ENCODE measurements at places on chromosomes 3 and 15.

DNA sequence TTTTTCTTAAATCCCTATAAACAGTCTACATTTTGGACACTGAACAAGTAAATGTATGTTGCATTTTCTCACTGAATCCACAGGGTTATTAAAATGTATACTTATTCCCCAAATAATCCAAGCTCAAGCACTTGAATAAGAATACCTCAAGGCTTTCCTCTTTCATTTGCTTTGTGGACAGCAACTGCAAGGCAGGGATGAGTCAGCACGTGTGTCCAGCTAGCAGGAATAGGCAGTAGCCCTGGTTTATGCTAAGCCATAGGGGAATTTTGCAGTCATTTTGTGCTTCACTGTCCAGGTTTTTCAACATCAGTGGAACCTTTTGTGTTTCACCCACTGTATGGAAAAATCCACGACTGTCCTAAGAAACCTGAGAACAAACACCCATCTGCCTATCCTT, 96.7 kb upstream of the KCNMB2 start:
- no peak for DNase-seq

GRCh38 chr3:98582042-98582441, 11.4 kb downstream of the CPOX start:
- no peak for DNase-seq

- no peak for DNase-seq
Measured at GRCh38 chr3:156608601-156609514, 53.9 kb upstream of the SSR3 start.

DNA sequence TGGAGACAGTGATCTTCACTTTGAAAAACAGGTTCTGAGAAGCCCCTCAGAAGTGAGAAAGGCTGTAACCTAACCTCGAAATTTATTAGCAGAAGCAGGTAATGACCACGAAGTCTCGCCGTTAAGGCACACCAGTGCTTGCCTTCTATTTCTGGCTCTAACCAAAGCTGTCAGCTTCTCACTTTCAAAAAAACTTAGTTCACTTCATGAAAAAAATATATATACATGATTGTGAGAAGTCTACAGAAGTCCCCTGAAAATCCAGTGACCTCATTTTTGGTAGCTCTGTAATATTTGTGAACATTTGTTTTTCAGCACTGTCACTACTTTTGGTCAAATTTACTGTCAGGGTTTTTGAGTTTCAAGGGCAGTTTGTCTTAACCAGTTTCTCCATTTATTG, 19.1 kb upstream of the AKAP13 start:
- no peak for DNase-seq

- no peak for DNase-seq
Measured at GRCh38 chr3:23549148-23549910, 256.4 kb upstream of the UBE2E1 start.

DNA sequence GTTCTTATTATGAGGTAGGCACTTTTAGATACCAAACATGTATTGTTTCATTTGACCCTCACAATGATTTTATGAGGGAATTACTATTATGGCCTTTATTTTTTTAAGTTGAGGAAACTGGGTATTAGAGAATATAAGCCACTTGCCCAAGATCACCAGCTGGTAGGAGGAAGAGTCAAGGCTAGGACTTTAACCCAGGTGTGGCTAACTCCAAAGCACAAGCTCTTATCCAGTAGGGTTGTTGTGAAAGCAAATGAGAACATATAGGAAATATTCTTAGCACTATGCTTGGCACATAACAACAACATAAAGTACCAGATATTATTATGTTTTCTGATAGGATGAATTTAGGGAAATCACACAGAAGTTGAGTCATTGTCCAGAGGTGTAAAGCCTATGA, 7.9 kb downstream of the BTLA start:
- no peak for DNase-seq

DNA sequence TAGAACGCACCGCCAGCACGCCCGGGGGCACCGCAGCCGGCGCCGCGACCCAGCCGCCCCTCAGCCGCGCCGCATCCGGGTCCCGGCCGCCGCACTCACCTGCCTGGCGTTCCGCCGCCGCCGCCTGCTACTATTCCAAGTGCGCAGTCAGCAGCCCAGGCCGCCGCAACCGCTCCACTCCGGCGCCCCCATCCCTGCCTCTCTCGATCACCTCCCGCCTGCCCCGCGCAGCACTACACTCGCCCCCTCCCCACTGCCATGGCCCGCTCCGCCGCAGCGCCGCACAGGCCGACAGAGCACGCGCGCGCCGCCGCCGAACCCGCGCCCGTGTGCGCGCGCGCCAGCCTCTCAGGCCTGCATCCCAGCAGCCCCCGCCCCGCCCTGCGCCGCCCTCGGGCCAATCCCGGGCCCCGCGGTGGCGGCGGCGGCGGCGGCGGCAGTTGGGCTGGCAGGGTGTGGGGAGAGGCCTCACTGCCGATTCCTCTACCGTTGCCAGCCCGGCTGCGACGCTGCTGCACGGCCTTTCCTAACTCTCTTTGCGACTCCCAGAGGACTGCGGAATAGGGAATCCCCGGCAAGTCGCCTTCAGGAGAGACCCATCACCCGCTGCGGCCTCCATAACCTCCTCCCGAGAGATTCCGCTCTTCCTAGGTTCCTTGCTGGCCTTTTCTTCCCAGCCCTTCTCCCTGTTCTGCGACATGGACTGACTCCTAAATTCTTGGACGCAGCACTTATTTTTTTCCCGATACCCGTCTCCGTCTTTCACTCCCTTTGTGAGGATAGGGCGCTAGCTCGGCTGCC, at the start of gene PIK3CB:
PIK3CB (minus strand) TSS at position 333 of the 801 bp plus-strand sequence. CDS start 75,585 bp downstream, outside the sequence.
- DNase-seq, result peak; percentile 69

Measured in stimulated activated CD8-positive, alpha-beta memory T cell treated with anti-CD3 and anti-CD28 coated beads, Interleukin-2, amount 100 ng/mL, for 1 hour (primary cell).